ENCODE measurements at places on chromosomes 4 and X.

- no peak for DNase-seq
Measured at GRCh38 chrX:97672608-97673007, 788.9 kb downstream of the RPA4 start.

- DNase-seq, result no peak
Measured at GRCh38 chrX:115939070-115939469, 231.5 kb upstream of the AGTR2 start.

DNA sequence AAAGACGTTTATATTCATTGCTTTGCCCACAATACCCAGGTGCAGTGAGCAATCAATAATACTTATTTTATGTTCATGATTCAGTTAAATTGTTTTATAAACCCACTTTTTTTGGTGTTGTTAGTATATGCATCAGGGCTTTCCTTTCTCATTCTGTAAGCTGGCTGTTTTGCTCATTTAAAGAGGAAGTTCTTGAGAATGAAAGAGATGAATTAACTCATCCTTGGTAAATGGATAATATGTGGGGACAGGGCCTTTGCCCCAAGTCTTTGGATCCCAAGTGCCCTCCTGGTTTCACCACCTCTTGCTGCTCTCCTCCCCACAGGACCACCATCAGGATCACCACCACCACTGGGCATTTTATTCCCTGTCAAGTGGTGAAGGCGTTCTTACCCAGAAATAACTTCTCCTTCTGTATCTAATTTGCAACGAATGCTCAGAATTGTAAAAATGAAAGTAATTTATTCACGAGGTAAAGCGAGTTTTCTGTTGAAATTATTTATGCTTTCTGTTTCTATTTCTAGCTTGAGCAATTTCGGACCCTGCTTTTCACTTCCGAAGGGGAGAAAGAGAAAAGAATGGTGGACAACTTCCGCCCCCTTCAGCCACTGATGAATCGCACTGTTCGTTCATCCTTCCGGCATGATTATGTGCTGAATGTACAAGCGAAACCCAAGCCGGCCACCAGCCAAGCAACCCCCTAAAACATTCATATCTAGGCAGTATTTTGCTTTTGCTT is 8.2 kb upstream of the ZRSR2 start:
- no peak for DNase-seq

- no peak for DNase-seq
Measured at GRCh38 chr4:88275949-88276515, 8.3 kb downstream of the PPM1K start.

DNA sequence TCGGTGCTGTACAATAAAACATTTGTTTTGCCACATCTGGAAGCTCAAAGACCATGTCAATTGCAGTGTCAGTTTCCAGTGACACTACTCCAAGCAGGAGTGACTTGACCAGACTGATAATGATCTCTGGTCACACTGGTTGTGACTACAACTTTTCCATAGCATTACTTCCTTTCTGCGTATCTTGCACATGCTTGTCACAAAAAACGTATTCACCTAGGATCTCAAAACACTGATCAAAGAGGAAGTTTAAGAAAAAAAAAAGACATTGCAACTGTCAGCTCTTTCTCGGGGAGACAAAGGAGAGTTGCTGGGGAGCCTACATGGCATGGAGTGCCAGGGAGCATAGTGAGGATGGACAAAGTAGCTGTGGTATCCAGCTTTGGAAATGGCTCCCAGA is 60.6 kb downstream of the OPHN1 start:
- DNase-seq, result no peak

DNA sequence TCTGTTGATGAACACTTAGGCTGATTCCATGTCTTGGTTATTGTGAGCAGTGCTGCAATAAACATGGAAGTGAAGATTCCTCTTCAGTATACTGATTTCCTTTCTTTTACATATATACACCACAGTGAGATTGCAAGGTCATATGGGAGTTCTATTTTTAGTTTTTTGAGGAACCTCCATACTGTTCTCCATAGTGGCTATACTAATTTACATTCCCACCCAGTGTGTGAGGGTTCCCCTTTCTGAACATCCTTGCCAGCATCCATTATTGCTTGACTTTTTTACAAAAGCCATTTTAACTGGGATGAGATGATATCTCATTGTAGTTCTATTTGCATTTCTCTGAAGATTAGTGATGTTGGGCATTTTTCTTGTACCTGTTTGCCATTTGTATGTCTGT is 80.5 kb upstream of the GALNT7 start:
- DNase-seq, result no peak

DNA sequence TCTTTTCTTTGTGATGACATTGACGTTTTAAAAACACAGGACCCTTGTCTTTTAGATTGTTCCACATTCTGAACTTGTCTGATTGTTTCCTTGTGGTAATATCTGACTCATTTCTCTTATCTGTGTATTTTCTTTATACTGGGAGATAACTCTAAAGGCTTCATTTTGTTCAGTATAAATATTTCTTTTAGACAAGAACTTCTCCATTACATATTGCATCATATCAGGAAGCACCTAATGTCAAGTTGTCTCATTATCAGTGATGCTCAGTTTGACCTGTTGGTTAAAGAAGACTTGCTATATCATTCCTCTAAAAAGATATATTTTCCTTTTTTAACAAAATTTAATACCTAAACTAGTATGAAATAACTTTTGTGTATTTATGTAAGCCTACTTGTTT is 152.3 kb upstream of the BMP3 start:
- DNase-seq, result no peak

DNA sequence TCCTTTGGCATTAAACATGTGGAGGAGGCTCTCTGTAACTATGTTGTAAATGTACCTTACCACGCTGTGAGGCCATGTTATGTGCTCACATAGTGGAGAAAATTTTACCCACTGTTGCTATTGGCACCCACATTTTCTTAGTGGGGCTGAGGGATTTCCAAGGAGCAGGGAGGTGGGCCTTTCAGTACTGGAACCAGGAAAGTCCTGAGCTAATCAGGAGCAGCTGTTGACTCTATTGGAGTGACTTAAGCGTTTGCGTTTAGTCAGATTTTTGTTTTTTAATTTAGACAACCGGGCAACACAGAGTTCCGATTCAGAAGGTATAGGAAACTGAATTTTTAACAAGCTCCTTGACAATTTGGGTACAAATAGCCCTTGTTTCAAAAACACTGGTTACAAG is 30.7 kb upstream of the WDR17 start:
- no peak for DNase-seq

- no peak for DNase-seq
Measured at GRCh38 chr4:153905231-153905630, 116.3 kb upstream of the SFRP2 start.

Data from NCI-H1048 (cell line).